ENCODE measurements at places on chromosomes 3 and 15.
A peak's percentile ranks its signal among the peaks of the same experiment; 100 is the strongest.

- DNase-seq = no peak
Observed at GRCh38 chr3:100072326-100073048, 41.8 kb downstream of the FILIP1L start.

DNA sequence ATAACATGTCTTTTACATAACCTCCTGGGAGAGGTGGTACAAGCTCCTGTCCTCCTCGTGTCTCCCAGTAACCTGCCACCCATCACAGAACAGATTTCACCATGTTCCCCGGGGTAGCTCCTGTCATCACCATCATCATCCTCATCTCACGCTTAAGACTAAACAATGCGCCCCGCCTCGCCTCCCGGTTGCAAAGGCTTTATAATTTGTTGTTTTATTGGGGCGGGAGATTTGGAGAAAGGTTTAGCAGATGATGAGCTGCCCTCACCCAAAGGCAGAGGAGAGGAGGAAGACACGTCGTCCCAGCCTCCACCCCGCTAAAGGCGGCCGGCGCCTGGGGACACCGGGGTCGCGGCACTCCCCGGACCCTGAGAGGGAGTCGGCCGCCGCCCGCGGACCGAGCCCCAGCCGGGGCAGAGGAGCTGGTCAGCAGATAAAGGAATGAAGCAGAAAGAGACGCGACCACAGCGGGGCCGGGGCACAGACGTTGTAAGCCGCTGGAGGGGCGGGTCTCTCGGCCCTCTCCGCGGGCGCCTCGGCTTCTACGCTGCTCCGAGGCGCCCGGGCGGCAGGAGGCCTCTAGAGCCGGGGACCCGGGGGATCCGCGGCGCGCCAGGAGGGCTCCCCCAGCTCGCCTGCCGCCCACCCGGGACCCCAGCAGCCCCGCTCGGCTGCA is 589 bp downstream of the HERC1 start:
- DNase-seq = peak; percentile 77

DNA sequence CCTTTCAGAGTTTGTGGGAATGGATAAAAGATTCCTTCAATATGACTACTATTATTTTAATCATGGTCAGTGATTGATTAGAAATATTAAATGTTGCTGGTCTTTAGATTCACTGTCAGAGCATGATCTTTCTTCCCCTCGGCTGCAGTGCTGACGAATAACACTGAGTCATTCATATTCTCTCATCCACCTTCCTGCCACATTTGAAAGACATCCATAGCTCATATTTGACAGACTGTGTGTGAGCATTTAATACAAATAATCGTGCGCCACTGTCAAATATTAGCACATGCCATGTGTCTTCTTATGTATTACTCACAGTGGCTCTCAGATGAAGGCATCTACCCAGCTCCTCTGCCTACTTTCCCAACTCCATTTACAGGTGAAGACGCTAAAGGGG is 476.5 kb upstream of the TPRG1 start:
- no peak for DNase-seq

GRCh38 chr15:31392761-31393401 is 66.2 kb downstream of the KLF13 start:
- peak; percentile 66 for DNase-seq

GRCh38 chr3:137205394-137206045 is 247.7 kb downstream of the IL20RB start:
- DNase-seq = no peak

DNA sequence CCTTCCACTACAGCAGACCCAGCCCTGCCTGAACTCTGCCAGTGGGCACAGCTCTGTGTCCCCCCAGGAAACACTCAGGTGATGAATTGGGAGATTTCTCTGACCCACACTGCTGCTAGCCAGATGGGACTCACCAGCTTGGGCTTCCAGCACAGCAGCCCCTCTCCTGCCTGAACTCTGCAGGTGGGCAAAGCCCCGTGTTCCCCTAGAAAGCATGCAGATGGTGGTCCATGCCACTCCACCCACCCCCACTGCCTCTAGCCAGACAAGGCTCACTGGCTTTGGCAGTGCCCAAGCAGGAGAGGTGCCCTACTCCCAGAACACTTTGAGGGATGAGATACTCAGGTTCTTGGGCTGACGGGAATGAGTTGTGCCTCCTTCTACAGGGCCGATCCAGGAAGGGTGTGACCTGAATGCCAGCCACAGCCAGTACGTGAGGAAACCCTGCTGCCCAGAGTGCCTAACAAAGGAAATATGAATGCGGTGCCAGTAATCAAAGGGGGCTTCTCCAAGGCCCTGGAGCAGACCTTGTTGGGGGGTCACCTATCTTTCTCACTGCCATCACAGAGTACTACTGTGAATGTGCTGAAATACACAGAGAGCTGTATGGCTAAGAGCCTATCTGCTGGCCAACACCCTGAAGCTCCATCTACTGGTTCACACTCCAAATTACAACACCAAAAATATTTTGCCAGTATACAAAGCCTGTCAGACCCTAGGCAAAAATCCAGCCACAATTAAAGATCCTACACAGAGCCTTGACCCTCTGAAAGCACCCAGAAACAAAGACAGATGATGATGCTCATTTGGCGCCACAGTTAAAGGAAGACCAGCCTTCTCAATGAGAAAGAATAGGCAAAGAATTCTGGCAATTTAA is 61.9 kb downstream of the BTLA start:
- DNase-seq = peak; percentile 53

DNA sequence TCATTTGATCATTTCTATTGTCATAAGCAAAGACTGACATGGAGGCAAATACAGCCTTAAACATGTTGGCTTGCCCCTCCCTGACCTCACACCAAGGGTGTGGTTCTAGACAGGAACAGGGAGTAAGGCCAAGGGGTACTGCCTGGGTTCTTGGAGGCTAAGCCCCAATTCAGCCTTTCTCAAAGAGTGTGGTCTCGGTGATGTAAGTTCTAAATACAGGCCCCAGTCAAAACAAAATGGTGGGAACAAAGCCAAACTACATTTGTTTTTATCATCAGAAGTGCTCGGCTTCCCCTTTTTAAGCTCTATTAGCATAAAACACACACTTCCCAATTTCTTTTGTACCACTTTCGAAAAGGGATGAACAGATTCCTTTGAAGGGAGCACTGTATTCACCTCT is 129.5 kb downstream of the ATP8B4 start:
- DNase-seq = no peak

- no peak for DNase-seq
Observed at GRCh38 chr3:192611411-192611810, 115.9 kb downstream of the FGF12 start.

DNA sequence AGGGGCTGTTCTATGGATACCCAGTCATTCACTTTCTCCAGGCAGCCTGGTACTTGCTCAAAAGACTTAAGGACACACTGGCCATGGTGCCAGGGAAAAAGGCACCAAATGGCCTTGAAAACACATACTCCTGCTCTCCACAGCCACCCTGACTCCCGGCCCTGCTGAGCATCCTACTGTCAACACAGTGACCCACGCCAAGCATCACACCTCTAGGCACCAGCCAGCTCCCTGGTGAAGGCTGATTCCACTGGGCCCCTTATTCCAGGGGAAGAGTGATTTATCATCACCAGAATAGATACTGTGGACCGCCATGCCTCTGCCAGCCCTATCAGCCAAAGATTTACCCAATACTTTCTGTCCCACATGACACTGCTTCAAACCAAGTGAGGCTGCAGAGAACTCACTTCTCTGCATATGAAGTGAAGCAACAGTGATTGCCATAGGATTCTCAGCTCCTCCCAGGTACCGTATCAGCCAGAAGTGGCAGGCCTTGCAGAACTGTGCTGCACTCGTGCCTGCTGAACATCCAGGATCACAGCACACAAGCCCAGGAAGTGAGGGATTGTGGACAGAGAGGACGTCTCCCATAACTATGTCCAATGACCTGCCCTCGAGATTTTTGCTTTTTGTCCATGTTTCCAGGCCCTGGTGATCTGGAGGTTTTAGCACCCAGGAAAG is 63.7 kb downstream of the WHAMM start:
- no peak for DNase-seq

GRCh38 chr3:156598413-156598812 is 43.5 kb upstream of the SSR3 start:
- no peak for DNase-seq

- DNase-seq = no peak
Observed at GRCh38 chr3:167406876-167407492, 26.9 kb upstream of the ZBBX start.

- no peak for DNase-seq
Observed at GRCh38 chr3:72161881-72162595, 377.1 kb upstream of the PROK2 start.

- no peak for DNase-seq
Observed at GRCh38 chr3:9770276-9770812, 597 bp upstream of the CAMK1 start.

- no peak for DNase-seq
Observed at GRCh38 chr3:58034738-58035523, 26.7 kb downstream of the FLNB start.

- no peak for DNase-seq
Observed at GRCh38 chr3:4719046-4719501, 225.9 kb downstream of the ITPR1 start.

- DNase-seq = no peak
Observed at GRCh38 chr3:17387108-17387507, 355.3 kb downstream of the TBC1D5 start.

GRCh38 chr3:174408310-174408709 is 450.8 kb upstream of the NAALADL2 start:
- DNase-seq = no peak

DNA sequence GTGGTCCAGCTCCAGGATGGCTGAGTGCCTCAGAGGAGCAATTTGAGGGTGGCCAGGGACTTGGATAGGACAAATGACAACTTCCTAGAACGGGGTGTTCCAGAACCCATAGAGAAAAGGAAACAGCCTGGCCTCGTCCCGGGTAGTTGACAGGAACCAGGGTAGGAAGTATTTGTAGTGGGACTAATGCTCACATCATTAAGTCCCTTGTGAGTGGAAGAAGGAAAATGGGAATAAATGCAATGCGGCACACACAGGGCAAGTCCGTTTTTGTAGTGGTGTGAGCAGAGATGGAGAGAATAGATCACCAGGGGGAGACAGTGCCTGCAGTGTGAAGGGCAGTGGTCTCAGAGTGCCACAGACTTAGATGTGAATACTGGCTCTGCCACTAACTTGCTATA is 19.6 kb downstream of the TIMP4 start:
- no peak for DNase-seq

DNA sequence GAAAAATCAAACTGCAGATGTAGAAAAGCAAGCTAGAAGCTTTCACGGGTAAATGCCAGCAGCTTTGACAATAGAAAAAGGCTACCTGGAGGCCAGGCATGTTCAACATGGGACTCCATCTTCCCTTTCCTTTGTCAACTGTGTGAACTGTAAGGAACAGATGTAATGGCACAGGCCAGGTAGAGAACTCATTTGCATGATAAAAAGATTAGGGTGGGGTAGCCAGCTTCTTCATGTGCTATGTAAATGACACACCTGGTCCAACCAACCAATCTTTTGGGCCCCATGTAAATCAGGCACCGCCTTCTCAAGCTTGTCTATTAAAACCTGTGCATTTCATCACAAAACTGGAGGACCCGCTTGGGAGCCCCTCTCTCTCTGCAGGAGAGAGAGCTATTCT is 686.5 kb upstream of the GOLIM4 start:
- DNase-seq = no peak

GRCh38 chr3:12954180-12954579 is 112.8 kb upstream of the RPL32 start:
- DNase-seq = no peak

GRCh38 chr15:57061696-57062095 is 143.3 kb downstream of the TCF12 start:
- DNase-seq = no peak

GRCh38 chr3:24374801-24375200 is 119.8 kb downstream of the THRB start:
- DNase-seq = no peak

GRCh38 chr3:29183346-29184087 is 97.4 kb upstream of the RBMS3 start:
- DNase-seq = no peak

GRCh38 chr15:45242289-45242688 is 9.7 kb upstream of the SLC28A2 start:
- no peak for DNase-seq

DNA sequence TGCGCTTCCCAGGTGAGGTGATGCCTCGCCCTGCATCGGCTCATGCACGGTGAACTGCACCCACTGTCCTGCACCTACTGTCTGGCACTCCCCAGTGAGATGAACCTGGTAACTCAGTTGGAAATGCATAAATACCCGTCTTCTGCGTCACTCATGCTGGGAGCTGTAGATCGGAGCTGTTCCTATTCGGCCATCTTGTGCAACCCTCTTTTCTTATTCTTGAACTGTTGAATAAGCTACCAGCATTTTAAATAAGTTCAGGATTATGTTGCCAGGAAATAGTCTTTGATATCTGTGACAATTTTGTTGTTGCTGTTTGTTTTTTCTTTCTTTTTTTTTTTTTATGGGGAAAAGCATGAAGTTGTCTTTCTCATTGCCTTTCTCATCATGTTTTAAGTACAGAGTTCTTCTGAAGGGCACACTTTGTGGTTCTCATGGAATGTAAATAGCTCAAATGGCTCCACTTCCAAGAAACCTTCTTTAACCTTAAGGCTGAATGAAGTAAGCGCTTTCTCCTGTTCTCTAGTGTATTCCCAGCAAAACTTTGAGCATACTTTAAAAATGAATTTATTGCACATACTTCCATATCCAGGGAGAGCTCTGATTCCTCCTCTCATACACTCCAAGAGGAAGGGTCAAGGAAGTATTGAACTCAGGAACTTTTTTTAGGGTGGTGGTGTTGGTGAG is 468.0 kb upstream of the TBL1XR1 start:
- DNase-seq = no peak

- no peak for DNase-seq
Observed at GRCh38 chr3:157103860-157104259, 56.1 kb downstream of the CCNL1 start.

DNA sequence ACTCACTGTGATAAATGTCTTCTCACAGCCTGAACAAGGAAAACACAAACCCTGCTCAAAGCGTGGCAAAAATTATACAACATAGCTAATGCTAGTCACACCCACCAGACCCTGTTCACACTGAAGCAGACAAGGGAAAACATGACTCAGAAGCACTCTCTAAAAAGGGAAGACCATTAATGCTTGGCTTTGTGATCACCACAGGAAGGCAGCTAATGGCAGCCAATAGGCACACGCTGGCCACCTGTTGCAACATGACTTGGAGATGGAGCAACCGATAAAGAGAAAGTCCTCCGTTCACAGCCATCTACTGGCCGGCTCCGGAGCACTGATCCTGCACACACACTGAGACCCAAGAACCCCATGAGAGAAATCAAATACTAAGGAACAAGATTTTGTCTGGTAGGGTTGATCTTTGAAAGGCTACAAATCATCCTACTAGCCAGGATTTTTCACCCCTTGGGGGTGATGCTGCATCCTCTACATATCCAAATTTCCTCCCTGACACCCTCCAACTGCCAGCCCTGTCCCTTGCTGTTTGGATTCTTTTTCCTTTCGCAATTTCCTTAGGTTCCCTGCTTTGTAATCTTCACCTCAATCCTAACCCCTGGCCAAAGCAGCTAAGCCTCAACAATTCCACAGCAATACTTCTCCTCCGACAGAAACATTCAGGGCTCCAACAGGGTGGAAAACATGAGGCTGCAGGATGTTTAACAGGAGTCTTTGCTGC is 3.2 kb downstream of the ZXDC start:
- no peak for DNase-seq

GRCh38 chr3:163924600-163924999 is 1153.7 kb downstream of the SI start:
- DNase-seq = no peak
